ENCODE measurements at places on chromosomes 2 and 18.

GRCh38 chr2:26429779-26430578 is 28.3 kb downstream of the DRC1 start:
- no peak for DNase-seq

GRCh38 chr18:58966005-58966677 is 101.5 kb downstream of the ZNF532 start:
- DNase-seq = no peak

DNA sequence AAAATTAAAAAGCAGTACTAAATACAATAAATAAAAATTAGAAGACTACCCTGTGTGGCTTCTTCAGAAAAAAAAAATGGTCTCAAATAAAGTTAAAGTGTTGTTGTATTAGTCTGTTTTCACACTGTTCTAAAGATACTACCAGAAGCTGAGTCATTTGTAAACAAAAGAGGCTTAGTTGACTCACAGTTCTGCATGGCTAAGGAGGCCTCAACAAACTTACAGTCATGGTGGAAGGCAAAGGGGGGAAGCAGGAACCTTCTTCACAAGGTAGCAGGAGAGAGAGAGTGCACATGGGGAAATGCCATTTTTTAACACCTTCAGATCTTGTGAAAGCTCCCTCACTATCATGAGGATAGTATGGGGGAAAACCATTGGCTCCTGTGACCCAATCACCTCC is 612.8 kb downstream of the RNF144A start:
- DNase-seq = no peak

DNA sequence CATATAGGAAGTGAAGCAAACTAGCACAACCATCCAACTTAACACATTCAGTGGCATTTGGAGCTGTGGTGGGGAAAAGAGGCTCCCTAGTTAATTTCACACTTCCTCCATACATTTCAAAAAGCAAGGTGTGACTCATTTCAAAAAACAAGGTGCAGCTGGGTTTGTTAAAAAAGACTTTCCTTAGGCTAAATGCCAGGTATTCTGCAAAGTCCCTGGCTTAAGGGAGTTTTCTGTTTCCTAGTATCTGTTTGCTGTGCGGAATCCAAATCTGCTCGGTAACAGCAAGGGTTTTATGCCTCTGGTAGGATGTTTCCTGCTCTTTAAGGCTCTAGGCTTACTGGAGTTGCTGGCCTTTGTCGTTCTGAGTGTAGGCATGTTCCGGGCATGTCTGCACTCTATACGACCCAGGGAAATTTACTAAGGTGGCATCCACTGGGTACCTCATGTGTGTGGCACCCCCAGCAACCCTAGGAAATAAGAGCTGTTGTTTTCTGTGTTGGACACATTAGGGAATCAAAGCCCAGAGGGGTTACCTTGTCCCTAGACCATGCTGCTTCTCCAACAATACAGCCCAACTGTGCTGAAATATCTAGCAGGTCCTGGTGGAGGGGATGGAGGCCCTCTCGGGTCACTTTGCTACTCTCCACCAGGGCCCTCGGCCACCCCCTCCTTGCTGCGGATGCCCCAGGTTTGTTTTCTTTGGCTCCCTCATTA is 634 bp upstream of the MSGN1 start:
- DNase-seq = no peak

- DNase-seq = no peak
Measured at GRCh38 chr18:73235491-73235890, 367.7 kb upstream of the NETO1 start.

DNA sequence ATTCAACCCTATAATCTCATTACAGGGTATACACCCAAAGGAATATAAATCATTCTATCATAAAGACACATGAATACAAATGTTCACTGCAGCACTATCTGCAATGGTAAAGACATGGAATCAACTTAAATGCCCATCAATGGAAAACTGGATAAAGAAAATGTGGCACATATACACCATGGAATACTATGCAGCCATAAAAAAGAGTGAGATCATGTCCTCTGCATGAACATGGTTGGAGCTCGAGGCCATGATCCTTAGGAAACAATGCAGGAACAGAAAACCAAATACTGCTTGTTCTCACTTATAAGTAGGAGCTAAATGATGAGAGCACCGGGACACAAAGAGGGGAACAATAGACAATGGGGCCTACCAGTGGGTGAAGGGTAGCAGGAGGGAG is 88.5 kb upstream of the CD226 start:
- DNase-seq = no peak

DNA sequence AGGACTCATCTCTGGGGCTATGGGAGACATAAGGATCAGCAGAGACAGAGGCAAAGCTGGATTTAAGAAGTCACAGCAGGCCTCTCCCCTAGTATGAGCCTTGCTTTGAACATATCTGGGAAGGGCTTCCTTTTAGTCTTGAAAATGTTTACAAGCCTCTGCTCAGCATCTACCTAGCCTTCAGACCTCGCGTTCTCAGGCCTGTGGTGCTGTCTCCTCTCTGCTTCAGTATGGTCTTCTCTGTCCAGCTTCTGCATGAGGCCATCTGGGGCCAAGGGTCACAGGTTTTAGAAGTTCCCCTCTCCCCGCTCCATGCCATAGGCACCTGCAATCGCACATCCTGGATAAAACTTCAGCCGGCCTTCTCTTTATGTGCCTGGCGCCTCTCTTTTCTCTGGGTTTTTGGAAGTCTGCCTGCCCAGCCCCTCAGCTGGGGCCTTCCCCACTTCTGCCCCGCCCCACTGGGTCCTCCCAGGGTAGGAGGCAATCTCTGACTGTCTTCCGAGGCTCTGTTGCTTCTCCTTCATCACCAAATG is 7.1 kb downstream of the ACTG2 start:
- no peak for DNase-seq

- DNase-seq = peak; percentile 37
Measured at GRCh38 chr2:75064691-75065396, 106.4 kb downstream of the POLE4 start.

- no peak for DNase-seq
Measured at GRCh38 chr2:100682536-100682935, 119.7 kb downstream of the PDCL3 start.

DNA sequence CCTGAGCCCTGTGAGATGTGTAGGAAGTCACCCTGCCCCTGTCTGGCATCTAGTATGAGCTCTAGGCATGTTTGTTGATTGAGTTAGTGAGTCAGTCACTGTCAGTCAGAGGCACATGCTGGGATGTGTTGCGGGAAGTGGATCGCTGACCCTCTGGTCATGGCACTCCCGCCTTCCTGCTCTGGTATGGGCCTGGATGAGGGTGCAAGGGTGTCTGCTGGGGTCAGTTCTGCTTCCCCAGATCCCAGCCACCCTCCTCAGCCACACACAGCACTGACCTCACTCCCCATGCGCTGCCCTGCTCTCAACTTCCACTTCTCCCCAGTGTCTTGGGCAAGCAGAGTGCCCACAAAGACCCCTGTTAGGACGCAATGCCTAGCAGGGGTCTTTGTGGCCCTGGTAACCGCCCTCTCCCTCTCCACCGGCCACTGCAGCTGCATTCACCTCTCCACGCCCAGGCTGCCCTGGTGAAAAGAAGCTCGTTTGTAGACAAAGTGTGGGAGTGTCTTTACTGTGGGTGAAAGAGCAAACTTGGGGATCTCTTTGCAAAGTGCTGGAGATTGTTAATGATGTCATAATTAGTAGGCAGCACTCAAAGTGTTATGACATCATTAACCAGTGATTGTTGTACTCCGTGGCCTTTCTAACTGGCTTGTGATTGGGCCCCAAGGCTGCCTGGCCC is 252.1 kb downstream of the LDLRAD4 start:
- no peak for DNase-seq

- DNase-seq = no peak
Measured at GRCh38 chr2:71070294-71071093, 2.0 kb downstream of the NAGK start.

DNA sequence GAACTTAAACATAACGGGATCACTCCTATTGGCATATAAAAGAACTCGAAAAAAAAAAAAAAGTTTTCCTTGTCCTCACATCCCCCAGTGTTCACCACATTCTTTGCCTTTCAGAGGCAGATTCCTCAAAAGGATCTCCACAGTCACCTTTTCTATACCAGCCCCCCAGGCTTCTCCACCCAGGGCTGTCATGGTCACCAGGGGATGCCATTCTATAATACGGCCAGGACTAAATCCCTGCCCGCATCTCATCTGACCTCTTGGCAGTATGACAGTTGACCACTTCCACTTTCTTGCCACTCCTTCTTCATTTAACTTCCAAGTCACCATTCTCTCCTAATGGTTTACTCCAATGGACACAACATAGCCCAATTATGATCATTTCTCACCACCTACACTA is 29.3 kb downstream of the SOS1 start:
- no peak for DNase-seq

DNA sequence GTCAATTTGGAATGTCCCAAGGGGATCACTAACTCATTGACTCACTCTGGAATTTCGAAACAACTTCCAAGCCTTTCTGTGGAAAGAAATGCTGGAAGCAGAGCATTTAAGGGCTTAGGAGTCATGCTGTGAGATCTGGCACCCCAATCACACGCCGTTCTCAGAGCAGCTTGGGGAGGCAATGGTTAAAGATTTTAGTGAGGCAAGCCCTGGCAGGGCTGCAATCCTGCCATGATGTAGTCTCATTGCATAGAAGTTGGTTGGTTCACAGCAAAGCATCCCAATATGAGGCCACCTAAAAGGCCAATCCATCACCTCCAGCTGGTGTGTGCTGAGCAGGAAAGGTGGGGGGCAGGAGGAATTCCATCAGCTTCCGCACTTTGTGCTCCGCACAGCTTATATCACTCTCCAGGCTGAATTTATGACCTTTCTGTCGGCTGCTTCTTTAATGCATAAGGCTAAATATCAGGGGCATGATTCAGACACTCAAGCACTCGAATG is 1043.9 kb upstream of the POU3F3 start:
- DNase-seq = no peak

DNA sequence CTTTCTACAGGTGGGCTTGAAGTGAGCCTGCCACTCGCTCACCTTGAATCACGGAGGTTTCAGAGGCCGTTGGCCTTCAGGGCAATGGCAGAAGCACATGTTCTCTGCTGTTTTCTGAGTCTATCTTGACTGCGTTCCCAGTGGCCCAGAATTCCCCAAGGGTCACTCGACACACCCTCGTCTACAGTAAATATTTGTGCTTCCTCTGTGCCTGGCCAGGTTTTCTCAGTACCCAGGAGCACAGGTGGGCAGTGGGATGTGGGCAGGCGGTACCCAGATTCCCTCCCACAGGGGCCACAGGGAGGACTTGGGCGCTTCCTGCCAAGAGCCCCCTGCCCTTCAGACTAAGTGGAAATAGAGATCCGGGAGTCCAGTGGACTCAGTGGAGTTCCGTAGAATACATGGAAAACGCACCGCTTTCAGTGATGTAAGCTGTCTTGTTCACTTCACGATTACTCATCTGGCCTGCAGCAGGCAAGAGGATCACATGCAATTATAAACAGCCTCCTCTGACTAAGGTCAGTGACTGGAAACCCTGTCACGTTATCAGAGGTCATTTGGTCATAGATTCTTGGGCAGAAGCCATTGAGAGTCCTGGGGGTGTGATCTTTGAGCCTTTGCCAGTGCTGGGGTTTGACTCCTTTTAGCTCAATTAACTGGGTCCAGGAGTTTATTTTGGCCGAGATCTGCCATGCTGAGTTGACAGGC is 179.8 kb downstream of the NEDD4L start:
- no peak for DNase-seq

DNA sequence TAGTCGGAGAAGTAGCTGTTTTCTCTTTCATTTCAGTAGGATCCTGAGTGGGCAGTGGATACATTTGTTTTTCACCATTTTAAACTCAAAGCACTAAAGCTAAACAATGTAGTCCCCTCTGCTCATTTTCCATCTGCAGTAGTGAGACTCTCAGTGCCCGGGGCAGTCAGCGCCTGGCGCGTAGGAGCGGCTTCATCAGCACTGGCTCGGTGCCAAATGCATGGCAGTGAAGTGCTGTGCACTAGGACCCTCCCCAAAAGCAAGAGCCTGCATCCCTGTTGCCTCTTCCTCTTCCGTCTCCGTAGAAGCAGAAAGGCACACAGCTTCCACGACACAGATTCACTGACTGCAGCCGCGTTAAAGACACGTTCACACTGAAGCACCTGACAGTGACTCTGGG is 19.0 kb upstream of the ESPNL start:
- DNase-seq = no peak

DNA sequence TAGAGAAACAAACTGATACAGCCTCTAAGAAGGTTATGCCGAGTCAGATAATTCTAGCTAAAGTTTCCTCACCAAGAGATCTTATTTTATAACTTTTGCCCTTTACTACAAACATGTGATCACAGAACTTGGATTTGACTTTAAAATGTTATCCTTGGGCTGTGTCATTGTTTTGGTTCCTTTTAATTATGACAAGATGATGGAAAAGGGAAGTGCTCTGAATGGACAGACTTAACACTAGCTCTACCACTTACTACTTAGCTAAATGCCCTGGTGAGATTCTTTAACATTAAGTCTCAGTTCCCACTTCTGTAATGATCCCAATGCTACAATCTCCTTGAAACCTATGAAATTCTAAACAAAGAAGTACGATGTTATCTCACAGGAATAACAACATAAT is 69.9 kb downstream of the RTTN start:
- DNase-seq = no peak

DNA sequence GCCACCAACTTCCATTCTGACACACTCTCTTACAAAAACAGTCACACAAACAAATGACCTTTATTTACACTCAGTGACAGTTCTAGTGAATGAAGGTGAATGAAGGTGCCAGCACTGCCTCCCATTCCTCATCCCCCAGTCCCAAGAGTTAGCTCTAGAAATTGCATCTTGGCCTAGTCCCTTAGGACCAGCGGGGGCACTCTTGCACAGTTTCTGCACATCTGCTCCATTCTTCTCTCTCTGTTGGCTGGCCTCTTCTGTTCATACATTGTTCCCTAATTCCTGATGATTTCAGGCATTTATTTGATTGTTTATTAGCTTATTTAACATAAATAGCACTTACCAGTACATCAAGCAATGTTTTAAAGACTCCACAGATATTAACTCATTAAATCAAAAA is 30.9 kb downstream of the GAREM1 start:
- DNase-seq = no peak

- no peak for DNase-seq
Measured at GRCh38 chr2:201157694-201158093, 25.2 kb upstream of the CASP10 start.

GRCh38 chr2:168592181-168592831 is 136.2 kb downstream of the CERS6 start:
- DNase-seq = no peak

GRCh38 chr2:241001413-241002274 is 3.2 kb downstream of the SNED1 start:
- DNase-seq = no peak

DNA sequence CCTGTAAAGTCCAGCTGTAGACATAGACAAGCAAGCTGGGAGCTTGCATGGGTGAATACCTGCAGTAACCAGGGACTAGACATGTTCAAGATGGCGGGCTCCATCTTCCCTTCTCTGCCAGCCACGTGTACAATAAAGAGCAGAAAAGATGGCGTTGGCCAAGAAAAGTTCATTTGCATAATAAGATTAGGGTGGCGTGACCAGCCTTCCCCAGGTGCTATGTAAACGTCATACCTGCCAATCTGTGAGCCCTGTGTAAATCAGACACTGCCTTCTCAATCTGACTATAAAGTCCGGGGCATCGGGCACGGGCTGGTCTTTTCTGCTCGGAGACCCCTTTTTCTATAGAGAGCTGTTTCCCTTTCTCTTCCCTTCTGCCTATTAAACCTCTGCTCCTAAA is 101.6 kb upstream of the XPO1 start:
- no peak for DNase-seq

- no peak for DNase-seq
Measured at GRCh38 chr2:237685408-237685807, 58.0 kb downstream of the LRRFIP1 start.
